ENCODE measurements at places on chromosomes 4 and X. TPM values are rescaled to one million over a fixed set of nuclear protein-coding genes. Genes with fewer than 3 reads are reported as not detected.

Gene CCDC158
- not detected for total RNA-seq

- no peak for DNase-seq
Observed at GRCh38 chr4:15744016-15744545, 34.0 kb upstream of the CD38 start.

DNA sequence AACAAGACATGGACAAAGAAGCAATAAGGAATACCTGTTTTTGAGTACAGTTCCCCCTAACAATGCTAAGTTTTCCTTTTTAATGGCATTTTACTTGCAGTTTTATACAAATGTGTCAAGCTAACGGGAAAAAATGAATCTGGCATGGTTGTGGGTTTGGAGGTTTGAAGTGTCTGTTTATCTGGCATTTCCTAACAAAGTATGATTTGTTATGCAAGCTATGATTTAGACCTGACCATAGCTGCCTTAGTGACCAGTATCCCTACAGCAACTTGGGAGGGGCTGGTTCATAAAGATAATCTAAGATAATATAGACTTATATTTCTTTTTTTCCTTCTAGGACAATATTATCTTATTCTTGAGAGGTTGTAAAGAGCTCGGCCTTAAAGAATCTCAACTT lies 60.6 kb downstream of the LIMCH1 start:
- DNase-seq, result no peak

DNA sequence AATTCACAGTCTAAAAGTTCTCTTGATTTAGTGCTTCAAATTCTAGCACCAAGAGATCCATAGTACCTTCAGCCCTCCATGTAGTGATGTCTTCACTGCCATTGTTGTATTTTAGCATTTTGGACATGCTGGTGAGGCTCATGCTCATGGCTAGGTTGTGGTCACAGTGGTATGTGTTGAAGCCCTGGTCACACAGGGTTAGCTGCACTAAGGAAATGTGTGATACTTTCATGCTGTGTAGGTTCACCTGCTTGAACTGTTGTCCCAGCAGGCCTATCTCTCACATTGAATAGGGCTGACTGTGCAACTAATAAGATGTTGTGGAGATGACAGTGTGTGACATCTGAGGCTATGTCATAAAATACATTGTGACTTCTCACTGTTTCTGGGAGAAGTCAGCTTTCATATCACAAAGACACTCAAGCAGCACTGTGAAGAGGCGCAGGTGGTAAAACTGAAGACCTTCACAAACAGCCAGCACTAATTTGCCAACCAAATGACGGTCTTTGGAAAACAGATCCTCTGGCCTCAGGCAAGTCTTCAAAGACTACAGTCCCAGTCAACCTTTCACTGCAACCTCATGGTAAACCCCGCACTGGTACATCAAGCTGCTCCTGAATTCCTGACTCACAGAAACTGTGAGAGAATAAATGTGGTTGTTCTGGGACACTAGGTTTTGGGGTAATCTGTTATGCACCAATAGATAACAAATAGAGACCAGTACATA lies 17.4 kb upstream of the ADH4 start:
- no peak for DNase-seq

- DNase-seq, result no peak
Observed at GRCh38 chr4:24742773-24743172, 52.6 kb upstream of the SOD3 start.

Gene PCDH10
- total RNA-seq, result 0.69 TPM

DNA sequence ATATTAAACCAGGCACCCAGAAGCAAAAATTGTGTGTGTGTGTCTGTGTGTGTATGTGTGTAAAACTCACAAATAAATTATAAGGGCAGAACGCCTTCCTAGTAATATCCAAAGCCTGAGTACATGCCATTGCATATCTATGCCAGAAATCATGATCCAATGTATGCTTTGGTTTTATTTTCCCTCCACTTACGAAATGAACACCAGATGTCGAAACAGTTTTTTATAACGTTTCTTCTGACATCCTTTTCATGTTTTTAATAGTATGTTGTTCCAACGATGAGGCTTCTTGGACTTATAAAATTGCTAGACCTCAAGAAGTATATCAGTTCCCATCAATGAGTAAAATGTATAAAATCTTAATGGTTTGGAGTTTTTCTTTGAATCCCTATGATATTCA lies 55.4 kb downstream of the KCNIP4 start:
- no peak for DNase-seq

- DNase-seq, result no peak
Observed at GRCh38 chr4:53619431-53619830, 28.1 kb upstream of the LNX1 start.

Gene RNF150
- 2.4 TPM for total RNA-seq

Gene FANCB
- 8.2 TPM for total RNA-seq

DNA sequence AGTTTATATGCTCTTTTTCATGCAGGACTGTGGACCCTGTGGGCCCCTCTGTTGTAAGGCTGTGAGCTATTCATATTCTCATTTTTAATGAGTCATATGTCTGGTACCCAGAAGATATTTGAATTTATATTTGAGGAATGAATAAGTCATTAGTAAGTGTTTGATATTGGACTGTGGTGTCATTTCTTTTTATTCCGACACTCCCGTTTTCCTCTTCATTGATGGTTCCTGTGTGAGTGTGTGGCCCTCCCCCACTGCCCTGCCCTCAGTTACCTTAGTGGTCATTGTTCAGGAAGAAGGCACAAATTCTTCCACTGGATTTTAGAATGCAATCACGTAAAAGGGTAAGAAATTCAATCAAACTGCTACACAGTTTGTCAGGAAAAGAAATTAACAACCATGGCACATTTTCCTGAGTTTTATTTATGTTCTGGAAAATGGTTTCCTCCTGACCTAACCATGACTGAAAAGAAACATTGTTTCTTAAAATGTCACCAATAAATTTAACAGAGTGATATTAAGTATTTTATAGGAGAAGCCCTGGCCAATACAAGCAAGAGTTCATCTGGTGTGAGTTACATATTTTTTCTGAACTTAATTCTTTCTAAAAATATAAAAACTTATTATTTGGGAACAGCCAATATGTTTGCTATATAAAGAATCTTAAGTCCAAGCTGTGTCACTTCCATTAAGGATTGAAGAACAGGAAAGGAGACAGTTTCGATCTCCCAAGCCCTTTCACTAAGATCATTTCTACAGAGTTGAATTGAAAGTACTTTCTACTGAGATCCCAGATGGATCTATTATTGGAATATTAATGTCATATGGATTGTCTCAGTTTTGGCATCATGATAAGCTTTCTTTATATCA lies 370.5 kb upstream of the ANXA10 start:
- DNase-seq, result no peak

DNA sequence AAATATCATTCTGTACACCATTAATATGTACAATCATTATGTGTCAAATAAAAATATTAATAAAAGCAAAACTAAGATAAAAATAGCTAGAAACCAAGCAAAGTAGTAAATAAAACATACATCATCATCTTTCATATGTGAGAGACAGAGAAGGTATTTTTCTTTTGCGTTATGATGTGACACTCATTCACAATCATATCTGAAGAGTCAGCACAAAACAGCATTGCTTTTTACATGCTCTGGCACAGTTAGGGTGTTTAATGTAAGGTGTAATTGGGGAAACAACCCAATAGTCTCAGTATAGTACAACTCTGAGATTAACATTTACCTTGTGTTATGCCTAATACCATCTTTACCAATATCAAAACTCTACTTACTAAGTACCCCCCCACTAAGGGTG lies 376.6 kb downstream of the TMA16 start:
- DNase-seq, result no peak

Gene TRIM60
- total RNA-seq, result not detected

DNA sequence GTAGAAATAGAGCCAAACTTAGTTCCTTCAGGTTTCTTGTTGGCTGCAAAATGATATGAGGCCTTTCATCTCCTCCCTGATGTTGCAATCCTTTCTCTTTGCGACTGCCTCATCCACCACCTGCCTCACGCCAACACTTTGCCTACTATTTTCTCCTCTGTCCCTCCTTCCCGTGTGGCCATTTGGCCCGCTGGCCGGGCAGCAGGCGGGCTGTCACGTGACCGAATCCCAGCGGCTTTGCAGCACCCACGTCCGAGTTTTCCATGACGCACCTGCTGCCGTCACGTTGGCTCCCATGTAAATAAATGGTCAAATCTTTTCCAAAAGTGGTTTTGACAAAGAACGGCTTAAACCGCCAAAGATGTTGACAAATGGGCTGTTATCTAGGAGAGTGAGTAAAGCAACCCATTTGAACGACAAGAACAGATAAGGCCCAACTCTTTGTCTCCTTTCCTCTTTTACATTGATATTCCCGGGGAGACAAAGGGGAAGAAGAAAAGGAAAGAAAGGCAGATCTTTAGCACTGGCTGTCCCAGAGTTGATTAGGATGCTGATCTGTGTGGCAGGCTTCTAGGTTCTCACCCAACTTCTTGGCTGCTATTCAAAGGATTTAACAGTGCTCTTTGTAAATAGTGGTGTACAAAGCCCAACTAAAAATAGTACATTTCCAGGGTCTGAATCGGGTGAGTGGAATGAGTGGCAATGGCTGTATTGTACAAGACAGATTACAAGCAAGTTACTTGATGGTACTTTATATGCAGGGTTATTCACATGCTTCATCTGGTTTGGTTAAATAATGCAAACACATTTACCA lies 174.2 kb upstream of the JADE1 start:
- no peak for DNase-seq

Gene RAB40AL
- 0.40 TPM for total RNA-seq

Gene ARSJ
- 12.2 TPM for total RNA-seq

- DNase-seq, result peak; percentile 50
Observed at GRCh38 chr4:6087669-6088341, 69.6 kb upstream of the C4orf50 start.

Gene BEX5
- total RNA-seq, result 2.1 TPM

DNA sequence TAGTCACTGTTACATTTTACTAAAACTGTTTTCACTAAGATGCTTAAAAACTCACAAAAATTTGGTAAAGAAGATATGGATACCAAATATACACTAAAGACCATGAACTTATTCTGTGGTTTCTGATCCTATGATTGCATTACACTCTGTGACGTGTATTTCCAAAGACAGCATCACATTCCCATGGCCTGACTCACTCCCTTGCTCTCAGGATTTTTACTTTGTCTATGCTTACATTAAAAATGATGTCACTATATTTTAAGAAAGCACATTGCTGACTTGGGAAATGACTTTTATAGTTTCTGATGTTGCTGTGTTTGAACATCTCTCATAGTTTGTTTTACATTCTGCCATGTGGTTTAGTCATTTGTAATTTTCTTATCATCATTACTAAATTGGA lies 327.9 kb upstream of the MAGEB18 start:
- DNase-seq, result no peak

DNA sequence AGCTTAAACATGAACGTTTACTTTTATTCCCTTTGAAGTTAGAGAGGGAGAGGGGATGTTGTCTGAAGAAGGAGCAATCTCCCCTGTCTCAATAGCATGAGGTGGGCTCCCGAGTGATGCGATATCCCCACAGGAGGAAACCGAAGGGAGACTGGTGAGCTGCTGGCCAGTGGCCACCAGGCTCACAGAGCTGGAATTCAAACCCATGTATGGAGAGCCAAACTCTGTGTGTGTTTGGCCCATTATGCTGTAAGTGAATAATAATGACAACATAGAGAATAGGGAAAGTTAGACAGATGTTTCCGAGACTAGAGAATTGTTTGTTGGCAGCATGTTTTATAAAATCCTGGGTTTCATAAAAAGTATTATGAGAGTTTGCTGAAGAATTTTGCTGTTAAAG lies 66.1 kb upstream of the CLNK start:
- DNase-seq, result no peak

Gene ACE2
- total RNA-seq, result not detected

DNA sequence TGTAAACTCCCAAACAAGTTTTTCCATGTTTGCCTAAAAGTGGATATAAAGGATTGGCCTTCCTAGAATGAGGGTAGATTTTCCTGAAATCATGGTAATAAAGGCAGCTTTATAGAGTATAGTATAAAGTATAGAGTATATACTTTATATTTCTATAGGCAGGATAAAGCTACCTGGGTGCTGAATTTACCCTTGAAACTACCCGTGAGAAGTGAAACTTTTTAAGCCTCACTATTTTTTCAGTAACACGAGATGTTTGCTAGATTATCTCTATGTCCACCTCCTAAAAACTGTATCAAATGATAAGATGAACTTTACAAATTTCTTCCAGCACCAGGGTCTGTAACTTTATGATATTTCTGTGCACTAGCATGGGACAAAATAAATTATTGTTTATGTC lies 340.0 kb upstream of the GALNTL6 start:
- no peak for DNase-seq

DNA sequence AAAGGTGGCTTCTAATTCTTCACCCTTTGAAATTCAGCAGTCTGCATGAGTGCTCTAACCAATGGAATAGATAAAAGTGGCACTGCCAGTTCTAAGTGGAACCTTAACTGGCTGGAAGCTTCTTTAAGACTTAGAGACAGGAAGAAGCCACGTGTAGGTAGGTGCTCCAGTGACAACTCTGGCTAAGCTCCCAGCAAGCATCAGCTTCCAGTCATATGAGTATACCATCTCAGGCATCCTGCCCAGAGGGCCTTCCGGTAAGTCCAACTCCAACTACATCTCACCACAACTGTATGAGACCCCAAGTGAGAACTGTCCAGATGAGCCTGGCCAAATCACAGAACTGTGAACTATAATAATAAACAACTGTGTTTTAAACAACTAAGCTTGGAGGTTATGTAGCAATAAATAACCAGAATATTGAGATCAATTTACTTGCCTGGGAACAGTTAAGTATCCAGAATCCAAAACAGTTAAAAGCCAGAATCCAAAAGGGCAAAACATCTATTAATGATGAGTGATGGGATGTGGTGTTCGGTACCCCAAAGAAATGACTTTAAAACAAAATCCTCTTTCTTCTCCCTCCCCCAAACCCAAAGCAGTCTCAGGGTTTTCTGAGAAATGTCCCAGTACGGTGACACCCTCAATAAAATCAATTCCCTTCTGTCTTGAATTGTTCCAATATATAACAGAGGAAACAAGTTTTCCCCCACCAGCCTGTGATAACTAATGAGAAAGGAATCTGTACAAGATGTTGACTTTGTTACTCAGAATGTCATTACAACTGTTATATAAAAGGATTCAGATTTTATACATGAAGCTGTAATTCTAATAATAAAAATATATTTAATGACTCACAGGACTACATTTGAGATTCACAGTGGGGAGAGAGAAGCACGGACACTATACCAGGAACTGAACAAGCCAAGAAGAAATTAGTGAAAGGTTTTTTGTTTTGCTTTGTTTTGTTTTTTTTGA lies 4.2 kb downstream of the TSPAN5 start:
- peak; percentile 78 for DNase-seq

GRCh38 chrX:72060196-72060920 lies 71.4 kb downstream of the RTL5 start:
- DNase-seq, result no peak

Gene PASD1
- total RNA-seq, result 0.17 TPM

GRCh38 chrX:118536687-118537461 lies 41.3 kb downstream of the DOCK11 start:
- DNase-seq, result peak; percentile 7

- no peak for DNase-seq
Observed at GRCh38 chr4:74316397-74316796, 8.1 kb downstream of the EPGN start.

Gene FRAS1
- total RNA-seq, result 1.9 TPM

Gene RTL9
- not detected for total RNA-seq

All from Daoy (cell line).